ENCODE measurements at places on chromosomes 5 and 9. TPM values are rescaled to one million over a fixed set of nuclear protein-coding genes. Genes with fewer than 3 reads are reported as not detected.

GRCh38 chr5:90308787-90309585 lies 100.6 kb downstream of the CETN3 start:
- H3K4me3 ChIP-seq = no peak overlapping the region
- DNase-seq = no peak

DNA sequence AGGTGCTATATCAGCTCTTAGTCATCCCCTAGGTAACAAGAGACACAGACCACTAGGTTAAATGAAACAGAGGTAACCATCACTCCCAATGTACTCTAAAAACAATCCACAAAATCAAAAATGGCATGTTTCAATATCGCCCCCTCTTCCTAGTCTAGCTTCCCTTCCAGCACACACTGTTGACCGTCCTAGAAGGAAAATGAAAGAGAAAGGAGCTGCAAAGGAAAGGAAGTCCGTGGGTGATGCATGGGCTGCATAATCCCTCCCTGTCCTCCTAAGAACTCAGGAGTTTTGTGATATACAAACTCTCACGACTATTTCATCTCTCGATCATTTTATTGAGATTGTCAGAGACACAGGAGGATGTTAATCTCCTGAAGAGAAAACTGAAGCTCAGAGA lies 101.6 kb downstream of the RFK start:
- H3K4me3 ChIP-seq = no peak overlapping the region
- peaks cover 12% of the 10 kb centered on the region for H3K27me3 ChIP-seq
- DNase-seq = no peak
- peaks cover 12% of the 10 kb centered on the region for H3K4me1 ChIP-seq

DNA sequence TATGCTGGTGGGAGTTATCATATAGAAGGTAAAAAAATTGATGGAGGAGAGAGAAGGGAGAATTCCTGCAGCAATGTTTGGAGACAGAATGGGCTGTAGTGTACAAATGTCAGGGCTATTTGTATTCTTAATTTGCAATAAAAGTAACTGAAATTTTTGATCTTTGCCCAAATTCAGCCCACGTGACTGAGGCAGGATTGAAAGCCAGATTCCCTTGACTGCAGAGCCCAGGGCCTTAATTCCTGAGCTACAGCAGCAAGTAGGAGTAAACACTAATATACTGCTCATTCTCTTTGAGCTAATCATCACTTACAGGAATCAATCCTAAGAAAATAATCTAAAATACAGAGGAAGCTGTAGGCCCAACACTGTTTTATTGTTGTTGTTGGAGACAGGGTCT lies 5.2 kb upstream of the ANXA6 start:
- H3K36me3 ChIP-seq = no peaks in the 10 kb centered on the region
- no peak for DNase-seq
- H3K27me3 ChIP-seq = no peaks in the 10 kb centered on the region
- no peak overlapping the region for H3K27ac ChIP-seq

GRCh38 chr5:6350277-6351090 lies 27.9 kb downstream of the MED10 start:
- no peaks in the 10 kb centered on the region for H3K4me1 ChIP-seq
- H3K27me3 ChIP-seq = no peaks in the 10 kb centered on the region
- H3K27ac ChIP-seq = no peak overlapping the region
- no peaks in the 10 kb centered on the region for H3K36me3 ChIP-seq

DNA sequence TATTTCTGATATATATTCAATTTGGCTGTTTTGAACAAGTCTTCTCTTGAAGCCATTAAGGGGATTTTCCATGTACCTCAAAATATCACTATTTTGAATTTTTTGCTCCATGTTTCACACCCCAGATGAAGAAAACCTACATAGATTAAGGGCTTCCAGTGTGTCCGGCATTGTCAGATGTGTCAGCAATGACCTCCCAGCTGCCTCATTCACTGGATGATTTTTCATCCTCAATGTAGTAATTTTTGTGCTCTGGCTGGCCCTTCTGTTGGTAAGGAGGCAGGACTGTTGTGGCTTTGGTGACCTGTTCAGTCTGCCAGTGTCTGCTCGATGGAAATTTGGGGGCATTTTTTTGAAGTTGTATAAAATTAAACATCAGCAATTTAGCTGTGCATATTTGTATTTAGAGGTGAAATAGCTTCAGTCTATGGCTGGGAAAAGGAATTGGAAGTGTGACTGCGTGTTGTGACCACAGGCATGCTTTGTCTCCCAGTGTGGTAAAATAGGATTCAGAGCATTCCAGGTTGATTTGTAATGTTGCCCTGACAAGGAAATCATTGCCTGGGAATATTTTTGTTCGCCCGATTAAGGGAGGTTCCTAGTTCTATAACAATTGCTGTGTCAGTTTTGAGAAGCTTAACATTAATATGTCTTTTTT lies 312.4 kb downstream of the ARHGEF28 start:
- no peaks in the 10 kb centered on the region for H3K27me3 ChIP-seq
- peak overlapping the region; percentile 99 for H3K27ac ChIP-seq
- peaks cover 40% of the 10 kb centered on the region for H3K4me1 ChIP-seq
- DNase-seq = peak; percentile 91
- no peaks in the 10 kb centered on the region for H3K36me3 ChIP-seq
- H3K4me3 ChIP-seq = peak overlapping the region; percentile 19

- no peak overlapping the region for H3K27ac ChIP-seq
- H3K4me3 ChIP-seq = no peak overlapping the region
- no peak for DNase-seq
- H3K4me1 ChIP-seq = 0 out of 2 replicates have a peak, but pooled peaks cover 6% of the 10 kb centered on the region
These were observed 16.2 kb upstream of the PAIP1 start for GRCh38 chr5:43573058-43573457.

RNF183 gene
- not detected for total RNA-seq

AQP3 gene
- 17.3 TPM for total RNA-seq

KCNMB1 gene
- not detected for total RNA-seq

DNA sequence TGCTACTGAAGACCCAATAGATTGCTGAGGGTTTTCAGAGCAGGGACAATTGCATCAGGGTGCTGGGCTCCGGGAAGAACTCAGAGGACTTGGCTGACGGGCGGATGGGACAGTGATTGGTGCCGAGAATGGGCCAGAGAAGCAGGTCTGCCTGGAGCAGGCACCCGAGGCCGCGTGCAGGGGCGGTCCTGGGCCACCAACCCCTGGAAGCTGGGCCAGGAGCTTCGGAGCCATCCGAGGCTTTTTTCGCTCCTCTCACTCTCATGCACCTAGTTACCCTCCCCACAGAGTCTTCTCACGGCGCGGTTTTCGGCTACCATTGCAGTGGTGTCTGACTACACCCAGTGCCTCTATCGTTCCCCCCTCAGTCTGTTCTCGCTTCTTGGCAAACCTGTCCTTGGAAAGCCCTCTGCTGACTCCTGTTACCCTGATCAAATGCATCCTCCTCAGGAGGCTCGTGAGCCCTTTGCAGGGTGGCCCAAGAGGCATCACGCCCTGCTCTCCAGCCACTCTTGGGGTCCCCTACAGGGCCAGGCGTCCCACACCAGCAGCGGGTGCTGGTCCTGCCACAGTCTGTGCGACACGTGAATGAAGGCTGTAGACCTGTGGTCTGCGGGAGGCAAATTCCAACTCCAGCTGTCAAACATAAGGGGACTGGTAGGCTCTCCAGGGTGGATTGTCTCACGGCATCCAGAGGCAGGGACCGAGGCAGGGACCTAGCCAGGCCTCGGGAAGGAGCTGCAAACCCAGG lies 1.2 kb upstream of the CLPTM1L start:
- no peaks in the 10 kb centered on the region for H3K27me3 ChIP-seq
- peak overlapping the region; percentile 87 for H3K4me3 ChIP-seq
- DNase-seq = no peak
- H3K27ac ChIP-seq = no peak overlapping the region
- H3K36me3 ChIP-seq = no peaks in the 10 kb centered on the region
